Activated gamma-delta T cell (primary cell): ENCODE measurements at places on chromosomes 1 and 21.

DNA sequence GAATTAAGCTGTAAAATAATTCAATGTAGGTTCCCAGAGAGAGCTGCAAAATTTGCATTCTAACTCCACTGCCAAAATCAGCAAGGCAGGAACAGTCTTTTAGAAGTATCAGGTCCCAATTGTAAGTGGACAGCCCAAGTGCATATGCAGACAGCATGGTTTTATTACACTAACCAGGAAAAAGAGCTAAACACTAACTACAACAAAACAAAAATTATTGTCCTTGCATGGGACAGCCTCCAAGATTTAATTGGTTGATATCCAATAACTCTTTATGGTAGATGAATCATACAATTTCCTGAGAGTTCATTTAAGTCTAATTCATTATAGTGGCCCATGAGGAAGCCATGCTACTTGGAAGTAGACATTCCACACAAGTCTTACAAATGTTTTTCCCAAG lies 154.3 kb upstream of the ZNF648 start:
- no peak for DNase-seq

GRCh38 chr1:53580739-53581475 lies 121.7 kb downstream of the DMRTB1 start:
- DNase-seq = no peak

DNA sequence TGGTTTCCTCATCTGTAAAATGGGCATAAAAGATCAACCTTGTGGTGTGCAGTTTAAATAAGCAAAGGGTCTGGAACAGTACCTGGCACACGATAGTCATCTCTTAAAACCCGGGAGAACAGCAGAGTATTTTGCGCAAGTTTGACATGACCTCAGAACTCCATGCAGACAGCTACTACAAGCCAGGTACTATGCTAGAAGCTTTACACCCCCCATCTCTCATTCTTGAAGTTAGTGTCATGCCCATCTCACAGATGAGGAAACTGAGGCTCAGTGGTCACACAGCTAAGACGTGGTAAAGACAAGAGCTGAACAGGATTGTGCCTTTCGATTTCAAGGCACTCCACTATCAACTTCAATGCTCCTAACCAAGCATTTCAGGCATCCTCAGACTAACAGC lies 78.7 kb downstream of the CAPZB start:
- no peak for DNase-seq

GRCh38 chr21:34177919-34178567 lies 104.7 kb downstream of the MRPS6 start:
- DNase-seq = no peak

DNA sequence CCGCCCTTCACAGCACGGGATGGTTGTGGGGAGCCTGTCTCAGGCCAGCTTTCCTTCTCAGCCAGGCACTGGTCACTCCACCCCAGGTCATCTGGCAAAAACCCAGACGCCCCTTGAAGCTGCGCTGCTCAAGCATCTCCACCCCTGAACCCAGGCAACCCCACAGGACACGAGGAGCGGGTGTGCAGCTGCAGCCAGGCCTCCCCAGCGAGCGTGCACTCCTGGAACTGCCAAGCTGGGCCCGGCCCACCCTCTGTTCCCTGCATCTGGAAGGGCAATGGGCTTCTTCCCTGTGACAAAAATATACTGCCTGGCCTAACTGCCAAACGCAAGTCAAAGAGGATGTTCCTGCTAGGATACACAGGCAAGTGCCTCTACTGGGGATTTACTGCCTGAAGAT lies 39.7 kb downstream of the SLC66A1 start:
- DNase-seq = no peak

GRCh38 chr1:10561497-10561896 lies 86.7 kb downstream of the PEX14 start:
- DNase-seq = no peak
